ENCODE measurements at places on chromosomes 1 and 21.
A peak's percentile ranks its signal among the peaks of the same experiment; 100 is the strongest.

GRCh38 chr1:48931506-48932192 is 155.0 kb upstream of the BEND5 start:
- no peak for DNase-seq

DNA sequence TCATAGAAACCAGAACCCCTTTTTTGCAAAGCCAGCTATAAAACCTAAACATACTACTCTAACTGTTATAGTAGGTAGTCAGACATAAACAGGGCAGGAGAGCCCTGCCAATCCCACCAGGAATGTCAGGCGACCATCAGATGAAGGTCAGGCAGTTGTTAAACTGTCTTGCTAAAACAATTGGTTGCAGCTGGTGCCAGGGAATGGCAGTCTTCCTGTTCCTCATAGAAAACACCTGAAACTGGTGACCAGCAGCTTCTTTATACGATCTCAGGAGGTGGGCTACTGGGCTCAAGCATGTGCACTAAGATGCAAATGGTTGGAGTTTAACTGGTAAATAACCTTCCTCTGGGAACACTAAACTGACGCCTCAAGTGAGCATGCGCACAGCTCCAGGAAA is 224.1 kb downstream of the COL11A1 start:
- no peak for DNase-seq

DNA sequence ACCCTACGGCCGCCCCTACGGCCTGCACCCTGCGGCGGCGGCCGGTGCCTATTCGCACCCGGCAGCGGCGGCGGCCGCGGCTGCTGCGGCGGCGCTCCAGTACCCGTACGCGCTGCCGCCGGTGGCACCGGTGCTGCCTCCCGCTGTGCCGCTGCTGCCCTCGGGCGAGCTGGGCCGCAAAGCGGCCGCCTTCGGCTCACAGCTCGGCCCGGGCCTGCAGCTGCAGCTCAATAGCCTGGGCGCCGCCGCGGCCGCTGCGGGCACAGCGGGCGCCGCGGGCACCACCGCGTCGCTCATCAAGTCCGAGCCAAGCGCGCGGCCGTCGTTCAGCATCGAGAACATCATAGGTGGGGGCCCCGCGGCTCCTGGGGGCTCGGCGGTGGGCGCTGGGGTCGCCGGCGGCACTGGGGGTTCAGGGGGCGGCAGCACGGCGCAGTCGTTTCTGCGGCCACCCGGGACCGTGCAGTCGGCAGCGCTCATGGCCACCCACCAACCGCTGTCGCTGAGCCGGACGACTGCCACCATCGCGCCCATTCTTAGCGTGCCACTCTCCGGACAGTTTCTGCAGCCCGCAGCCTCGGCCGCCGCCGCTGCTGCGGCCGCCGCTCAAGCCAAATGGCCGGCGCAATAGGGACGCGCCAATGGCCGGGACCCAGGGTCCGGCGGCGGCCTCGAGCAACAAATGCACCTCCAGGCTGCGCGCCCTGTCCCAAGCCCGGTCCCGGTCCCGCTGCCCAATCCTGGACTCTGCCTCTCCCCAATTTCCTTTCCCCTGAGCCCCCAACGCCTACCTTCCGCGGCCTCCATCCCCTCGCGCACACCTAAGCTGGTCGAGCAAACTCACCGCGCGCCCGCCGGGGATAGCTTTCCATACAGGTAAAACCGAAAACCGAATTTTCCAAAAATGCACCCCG is 1.8 kb downstream of the FOXD3 start:
- DNase-seq, result no peak

- DNase-seq, result peak; percentile 59
These were observed 32.7 kb upstream of the WASF2 start for GRCh38 chr1:27522432-27523336.

DNA sequence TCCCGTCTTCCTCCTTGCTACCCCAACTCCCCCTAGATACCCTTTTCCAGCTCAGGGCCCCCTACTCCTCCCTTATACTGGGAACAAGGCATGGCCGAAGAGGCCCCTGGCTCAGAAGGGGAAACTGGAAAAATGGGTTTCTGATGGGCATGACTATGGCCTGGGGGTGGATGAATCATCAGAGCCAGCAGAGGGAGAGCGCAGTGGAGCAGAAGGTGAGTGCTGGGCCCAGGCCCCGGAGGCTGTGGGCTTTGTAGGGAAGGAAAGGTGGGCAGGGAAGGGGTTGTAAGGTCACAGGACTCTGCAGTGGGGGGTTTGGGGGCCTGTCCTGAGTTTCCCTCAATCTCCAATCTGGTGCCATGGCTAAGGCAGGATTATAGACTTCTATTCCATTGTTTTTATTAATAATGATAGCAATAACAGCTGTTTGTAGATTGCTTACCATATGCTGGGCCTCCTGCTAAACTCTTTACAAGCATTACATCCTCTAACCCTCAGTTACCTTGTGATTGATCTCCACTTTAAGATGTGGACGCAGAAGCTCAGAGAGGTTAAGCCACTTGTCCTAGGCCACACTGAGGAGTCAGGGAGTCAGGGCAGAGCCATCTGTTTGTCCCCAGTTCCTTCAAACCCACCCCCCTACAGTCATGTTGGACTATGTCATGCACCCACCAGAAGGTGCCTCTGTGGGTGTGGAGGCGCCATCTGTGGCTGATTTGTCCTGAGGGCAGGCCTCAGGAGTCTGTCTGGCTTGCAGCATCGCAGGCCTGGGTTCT is 36.2 kb upstream of the ZNF362 start:
- DNase-seq, result no peak

DNA sequence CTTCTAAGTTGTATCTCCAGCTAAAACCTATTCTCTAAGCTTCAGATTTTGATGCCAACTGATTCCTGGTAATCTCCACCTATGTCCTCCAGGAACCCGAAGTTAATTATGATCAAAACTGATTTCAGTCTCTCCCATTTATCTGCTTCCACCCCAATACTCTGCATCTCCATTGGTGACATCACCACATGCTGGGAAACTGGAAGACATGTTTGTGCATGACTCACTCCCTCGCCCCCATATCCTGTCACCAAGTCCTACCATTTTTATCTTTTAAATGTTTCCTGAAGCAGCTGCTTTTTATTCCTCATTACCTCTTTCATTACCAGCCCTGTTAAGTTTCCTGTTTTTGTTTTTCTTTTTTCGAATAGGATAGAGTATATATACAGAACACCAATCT is 228.5 kb downstream of the LRRC40 start:
- no peak for DNase-seq

DNA sequence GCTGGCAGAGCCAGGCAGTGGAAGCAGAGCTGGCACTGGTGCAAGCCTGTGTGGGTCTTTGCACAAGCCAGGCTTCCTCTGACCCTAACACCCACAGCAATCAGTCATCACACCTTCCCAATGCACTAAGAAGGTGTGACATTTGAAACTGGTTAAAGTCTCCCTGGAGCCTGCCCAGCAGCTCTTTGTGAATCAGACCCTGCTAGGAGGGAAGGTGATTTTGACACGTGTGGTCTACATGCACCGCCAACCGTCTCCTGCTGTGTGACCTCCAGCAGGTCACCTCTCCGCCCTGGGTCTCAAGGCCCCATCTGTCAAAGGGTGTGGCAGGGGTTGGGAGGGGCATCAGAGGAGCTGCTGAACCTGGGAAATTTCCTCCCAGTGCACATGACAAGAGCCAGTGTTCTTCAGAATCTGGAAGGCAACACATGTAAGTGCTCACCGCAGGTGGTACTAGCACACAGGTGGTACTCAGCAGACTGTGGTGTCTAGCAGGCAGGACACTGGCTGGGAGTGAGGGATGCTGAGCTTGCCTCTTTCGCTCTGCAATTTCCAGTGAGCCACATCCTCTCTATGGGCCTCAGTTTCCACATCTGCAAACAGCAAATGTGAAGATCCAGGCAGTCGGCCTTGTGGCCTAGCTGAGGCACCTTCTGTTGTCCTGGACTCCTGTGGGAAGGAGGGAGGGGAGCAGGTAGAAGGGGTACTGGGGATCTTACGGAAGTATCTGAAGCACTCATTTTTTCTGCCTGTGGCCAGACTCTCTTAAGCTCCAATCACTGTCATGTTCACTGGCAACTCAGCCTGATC is 123.2 kb downstream of the DMRTB1 start:
- DNase-seq, result no peak

DNA sequence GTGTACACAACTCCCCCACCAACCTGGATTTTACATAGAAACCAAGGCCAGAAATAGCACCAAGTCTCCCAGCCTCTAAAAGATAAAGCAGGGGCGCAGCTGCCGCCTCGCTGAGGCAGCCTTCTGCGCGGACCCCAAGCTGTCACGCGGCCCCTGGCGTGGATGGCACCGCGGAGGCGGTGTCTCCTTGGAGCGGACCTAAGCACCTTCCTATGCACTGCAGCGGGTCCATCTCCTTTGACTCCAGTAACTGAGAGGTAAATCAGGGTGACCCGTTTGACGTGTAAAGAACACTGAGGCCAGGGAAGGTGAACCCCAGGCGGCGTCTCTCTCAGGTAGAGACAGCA is 17.0 kb downstream of the ZNF697 start:
- DNase-seq, result no peak

- DNase-seq, result no peak
These were observed 10.1 kb downstream of the C1orf162 start for GRCh38 chr1:111483876-111484275.

DNA sequence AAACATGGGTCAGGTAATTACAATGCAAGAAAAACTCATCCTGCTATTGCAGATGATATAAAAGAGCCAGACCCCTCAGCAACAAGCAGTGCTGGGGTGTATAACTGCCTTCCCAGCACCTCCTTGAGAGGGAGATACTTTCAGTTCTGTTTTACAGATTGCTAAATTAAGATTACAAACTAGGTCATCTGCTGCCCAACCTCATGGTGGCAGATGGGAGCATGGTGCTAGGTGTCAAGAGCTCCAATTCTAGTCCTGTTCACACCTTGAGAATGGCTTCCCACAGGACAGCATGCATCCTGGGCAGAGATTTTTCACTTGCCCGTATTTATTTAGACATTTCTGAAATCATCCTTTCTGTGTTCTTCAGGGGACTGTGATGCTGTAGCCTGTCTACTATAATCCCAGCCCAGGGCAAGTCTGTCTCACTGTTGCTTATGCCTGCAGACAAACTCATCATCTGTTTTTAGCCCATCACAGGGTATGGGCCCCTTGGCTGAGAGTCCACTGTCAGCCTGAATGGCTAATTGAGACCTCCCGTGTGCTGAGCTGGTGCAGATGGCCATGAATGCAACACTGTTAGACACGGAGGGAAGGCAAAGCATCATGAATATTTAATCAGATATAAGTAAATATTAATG is 40.2 kb upstream of the PBX1 start:
- DNase-seq, result no peak

- no peak for DNase-seq
These were observed 2.6 kb downstream of the HECTD3 start for GRCh38 chr1:45008516-45008915.

- no peak for DNase-seq
These were observed 35.7 kb upstream of the COL6A1 start for GRCh38 chr21:45945868-45946210.

DNA sequence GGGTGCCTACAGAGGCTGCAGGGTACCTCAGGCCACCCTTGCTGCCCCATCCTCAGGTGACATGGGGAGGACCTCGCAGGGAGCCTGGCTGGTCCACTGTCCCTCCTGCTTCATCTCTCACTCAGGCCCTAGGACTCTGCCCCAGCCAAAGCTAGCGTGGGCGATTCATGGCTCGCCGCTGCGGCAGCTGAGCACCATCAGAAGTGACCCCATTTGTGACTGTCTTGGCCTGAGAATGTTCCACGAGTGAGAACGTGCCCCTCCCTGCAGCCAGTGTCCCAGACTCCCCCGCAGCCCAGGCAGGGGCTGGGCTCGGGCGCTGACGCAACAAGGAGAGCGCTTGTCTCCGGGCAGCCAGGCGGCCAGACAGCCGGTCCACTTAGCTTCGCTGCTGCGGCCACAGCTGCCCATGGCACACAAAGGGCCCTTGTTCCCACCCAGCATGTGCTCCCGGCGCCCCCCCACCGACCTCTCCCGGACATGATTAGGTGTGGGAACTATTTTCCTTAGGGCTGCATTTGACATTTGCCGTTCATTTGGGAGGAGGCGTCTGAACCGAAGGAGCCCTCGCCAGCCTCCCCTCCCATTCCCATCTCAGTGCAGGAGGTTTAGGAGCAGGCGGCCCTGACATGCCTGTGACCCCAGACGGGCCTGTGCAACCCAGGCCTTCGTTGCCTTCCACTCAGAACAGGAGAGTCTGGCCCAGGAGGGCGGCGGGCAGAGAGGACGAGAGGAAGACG is 19.3 kb upstream of the POFUT2 start:
- no peak for DNase-seq

GRCh38 chr1:97919585-97920261 is 1.1 kb downstream of the DPYD start:
- no peak for DNase-seq

DNA sequence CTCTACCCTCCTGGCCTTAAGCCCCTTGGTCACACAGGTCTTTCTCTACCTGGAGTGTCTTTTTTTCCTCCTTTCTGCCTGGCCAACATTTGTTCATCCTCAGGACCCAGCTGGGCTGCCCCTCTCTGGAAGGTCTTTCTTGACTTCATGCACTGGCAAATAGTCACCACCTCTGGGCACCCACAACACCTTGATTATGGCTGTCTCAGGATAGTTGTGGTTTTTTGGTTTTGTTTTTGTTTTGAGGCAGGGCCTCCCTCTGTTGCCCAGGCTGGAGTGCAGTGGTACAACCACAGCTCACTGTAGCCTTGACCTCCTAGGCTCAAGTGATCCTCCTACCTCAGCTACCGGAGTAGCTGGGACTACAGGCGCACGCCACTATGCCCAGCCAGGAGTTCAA is 10.8 kb downstream of the RPS6KA1 start:
- no peak for DNase-seq

- no peak for DNase-seq
These were observed 649.7 kb upstream of the NEGR1 start for GRCh38 chr1:72932025-72932424.

- no peak for DNase-seq
These were observed 154.9 kb upstream of the CD34 start for GRCh38 chr1:208065862-208066261.

DNA sequence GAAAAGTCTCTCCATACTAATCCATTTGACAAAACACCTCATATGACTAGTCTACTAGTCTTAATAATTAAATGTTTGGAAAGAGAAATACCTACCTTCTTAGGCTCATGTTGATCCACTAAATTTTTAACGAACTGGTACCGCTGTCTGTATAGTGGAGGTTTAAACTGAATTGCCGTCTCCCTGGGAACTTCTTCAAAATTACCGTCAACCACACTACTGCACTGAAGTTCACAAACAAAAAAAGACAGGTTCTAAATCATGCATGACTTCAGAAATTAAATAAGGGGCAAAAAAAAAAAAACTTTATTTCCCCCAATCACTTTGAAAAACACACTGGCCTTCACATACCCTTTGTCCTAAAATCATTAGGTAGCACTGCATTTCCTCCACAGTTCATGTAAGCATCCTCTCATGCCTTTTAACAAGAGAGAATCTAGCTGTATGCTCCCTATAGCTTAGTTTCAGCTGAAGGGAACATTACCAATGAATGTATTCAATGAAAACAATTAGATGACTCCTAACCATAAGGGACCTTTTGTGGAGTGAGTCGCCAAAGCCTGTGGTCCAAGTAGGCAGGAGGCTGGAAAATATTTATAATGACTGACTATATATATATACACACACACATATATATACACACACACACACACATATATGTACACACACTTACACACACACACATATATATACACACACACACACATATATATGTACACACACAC is 3.4 kb downstream of the HENMT1 start:
- DNase-seq, result no peak

GRCh38 chr1:38005195-38006007 is at the start of gene FHL3:
Gene FHL3 (minus strand): TSS chr1:38005514. CDS start chr1:37999412, 6,102 bp downstream.
- DNase-seq, result no peak

Data from stimulated activated CD4-positive, alpha-beta T cell treated with anti-CD3 and anti-CD28 coated beads, Interleukin-1b, Interleukin-23, amount 100 ng/mL, for 24 hours (primary cell).